ENCODE measurements at places on chromosomes 12 and 14.

DNA sequence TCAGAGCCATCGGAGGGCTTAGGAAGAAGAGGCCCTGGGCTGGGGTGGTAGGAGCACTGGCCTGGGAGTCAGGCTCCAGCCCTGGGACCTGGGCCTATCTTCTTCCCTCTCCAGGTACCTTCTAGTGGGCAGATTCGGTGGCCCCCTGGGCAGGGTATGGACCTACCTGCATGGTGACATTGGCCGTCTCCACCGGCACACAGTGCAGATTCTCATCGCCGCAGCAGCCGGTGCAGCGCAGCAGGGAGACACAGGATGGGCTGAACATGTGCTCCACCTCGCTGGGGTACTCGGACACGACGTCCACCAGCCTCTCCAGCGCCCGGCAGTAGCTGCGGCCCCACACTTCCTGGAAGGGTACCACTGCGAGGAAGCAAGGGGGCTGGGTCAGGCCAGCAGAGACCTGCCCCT lies 6.2 kb downstream of the PGF start:
- DNase-seq = no peak

DNA sequence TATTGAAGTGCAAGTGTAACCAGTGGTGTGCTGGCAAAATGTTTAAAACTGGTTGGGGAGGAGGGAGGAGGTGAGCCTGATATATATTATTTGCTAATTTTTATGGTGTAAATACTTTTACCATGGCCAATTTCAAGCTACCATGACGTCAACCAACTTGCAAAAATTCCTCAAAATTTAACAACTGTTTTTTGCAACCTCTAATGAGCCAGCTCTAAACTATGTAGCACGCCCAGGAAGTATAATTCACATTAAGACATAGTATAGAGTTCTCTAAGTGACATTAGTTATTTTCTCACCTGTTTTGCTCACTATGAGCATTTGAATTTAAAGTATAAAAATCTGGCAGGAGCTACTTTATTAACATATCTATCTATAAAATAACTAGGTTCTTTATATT lies 41.4 kb downstream of the ATL1 start:
- no peak for DNase-seq

GRCh38 chr12:31019561-31019960 lies 54.1 kb upstream of the DDX11 start:
- DNase-seq = no peak

DNA sequence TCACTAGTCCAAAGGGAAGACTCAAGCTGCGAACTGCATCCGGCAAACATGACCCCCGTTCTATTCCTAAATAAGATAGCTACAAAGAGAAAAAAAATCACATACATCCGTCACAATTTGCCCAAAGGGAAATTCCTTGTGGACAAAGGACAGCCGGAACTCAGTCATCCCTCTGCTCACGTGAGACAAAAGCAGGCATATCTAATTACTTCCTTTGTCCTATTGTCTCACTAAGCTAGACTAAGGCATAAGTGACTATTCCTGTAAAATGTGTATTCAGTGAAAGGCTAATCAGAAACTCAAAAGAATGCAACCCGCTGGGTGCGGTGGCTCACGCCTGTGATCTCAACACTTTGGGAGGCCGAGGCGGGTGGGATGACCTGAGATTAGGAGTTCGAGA lies 27.2 kb upstream of the NINJ2 start:
- DNase-seq = no peak

DNA sequence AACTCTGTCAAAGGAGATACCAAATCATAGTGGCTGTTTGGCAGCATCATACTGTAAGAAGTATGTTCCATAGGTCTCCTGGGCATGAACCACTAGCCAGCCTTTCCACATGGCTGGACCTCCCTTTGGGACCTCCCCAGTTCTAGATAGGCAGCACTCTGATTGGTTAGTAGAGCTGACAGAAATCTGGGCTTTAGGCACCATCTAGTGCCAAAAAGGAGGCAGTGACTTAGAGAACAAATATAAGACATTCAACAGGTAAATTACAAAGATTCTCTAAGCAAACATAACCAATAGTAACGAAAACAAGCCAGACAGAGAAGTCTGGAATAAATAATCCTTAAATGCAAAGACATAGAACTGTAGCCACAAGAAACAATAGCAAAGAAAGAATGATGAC lies 148.0 kb upstream of the PDE3A start:
- DNase-seq = no peak

DNA sequence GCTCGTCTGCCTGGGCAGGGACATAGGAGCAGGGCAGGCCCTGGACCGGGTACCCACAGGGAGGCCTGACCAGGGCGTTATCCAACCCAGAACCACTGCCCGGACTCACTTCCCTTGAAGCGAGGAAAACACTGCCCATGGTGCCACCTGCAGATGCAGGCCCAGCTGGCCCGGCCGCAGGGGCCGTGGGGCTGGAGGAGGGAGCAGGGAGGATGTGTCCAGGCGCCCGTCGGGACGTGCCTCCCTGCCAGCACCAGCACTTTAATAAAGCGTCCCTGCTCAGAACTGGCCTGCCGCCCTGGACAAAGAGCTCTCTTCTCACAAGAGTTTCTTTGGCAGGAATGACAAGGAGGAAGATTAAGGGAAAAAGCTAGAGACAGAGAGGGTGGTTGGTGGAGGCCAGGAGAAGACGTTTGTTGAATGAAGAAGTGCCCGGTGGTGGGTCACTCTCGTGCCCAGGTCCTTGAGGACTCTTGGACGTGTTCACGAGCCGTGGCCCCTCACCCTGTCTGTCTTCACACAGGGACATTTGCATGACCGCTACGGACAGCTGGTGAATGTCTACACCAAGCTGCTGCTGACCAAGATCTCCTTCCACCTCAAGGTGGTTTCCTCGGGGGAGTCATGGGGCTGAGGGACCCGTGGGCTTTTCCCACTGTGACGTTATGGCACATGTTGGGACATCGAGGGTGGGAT lies 14.2 kb downstream of the HIP1R start:
- no peak for DNase-seq

DNA sequence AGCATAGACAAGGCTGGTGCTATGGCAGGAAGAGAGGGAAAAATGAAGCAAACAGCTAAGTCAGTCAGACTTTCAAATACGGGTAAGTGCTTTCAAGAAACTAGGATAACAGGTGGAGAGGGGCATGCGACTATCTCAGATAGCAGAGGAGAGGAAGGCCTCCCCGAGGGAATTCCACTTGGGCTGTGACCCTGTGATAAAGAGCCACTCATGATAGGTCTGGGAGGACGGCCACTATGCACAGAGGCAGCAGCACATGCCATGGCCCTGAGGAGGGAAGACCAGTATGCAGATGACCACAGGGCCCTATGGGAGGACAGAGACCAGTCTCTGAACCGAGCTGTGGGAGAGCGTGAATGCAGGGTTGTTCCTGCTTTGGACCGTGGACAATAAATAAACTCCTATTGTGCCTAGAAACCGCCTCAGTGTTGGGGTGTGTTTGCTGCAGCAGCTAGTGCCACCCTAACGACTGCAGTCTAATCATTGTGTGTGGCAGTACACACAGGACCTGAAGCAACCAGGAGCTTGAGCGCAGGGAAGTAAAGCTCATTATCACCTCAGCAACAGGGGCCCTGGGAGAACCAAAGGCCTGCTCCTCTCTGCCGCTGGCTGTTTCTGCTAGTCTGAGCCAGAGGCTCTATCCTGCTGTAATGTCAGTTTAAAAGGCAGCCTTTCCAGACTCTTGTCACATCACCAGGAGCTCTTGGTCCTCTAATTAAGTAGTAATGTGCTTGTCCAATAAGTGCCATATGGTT lies 119.1 kb downstream of the CACNA1C start:
- DNase-seq = no peak

DNA sequence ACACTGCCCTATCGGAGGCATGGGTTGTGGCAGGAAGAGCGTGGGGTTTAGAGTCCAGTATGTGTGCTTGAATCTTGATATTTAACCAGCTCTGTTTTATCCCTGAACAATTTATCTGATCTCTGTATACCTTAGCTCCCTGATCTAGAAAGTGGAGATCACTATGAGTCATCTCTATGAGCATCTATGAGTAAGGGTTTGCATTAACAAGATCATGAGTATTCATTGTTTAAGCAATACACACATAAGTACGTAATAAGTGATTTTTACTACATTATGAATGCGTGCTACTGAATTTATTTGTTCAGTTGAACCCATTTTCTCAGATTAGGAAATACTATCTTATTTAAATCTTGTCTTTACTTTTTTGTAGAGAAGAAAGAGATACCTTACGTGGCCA lies 49.4 kb downstream of the GPATCH2L start:
- no peak for DNase-seq

DNA sequence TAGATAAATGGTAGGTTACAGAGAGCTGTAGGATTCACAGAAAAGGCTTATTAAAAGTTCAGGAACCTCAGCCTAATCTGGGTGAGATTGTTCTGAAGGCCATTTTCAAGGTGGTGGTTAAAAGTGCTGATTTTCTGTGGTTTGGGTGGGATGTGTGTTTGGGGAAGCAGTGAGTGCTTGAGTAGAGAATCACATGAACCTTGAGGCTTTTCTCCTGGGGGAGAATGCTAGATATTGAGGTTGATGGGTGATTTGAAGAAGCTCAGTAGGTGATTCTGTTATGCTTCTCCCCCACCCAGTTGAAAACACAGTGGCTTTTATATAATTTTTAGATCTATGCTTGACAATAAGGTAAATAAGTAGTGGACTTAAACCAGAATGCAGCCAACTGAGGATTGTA lies 420.9 kb downstream of the PCNX1 start:
- DNase-seq = no peak

DNA sequence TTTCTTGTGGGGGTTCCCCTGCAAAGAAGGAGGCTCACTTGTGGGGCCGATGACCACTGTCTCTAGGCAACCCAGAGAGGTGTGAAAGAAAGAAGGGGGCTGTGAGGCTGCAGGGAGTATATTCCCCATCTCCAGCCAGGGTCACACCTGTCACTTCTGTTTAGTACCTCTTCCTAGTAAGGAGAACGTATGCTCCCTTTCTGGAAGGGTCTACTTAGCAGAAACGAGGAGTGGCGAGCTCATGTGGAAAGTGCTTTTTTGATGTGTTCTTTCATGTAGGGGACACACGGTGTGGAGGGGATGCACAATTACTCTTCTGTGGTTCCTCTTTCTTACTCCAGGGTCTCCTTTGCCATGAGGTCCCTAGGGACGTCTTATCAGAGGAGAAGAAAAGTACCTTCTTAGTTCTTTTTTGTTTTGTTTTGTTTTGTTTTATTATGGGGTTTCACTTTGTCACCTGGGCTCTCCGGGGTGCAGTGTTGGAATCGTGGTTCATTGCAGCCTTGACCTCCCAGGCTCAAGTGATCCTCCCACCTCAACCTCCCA lies 58.3 kb downstream of the PRKCH start:
- DNase-seq = peak; percentile 26

- DNase-seq = no peak
Observed at GRCh38 chr12:55823419-55823818, 5.6 kb downstream of the ORMDL2 start.

GRCh38 chr12:9134981-9135628 lies 19.4 kb upstream of the A2M start:
- DNase-seq = peak; percentile 27

DNA sequence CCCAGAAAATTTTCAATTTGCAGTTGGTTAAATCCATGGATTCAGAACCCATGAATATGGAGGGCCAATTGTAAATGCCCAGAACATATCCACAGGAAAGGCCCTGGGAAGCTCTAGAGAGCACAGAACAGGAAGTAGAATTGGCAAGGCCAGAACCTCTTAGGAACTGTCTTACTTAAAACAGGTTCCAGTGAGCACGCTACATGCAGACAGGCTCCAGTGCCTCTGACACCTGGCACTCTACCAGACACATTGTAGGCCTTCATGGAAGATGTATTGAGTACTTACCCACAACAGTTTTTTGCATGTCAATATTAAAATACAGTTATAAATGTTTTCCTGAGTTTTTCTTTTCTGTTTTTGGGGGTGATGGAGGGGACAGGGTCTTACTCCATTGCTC lies 188.2 kb upstream of the FRMD6 start:
- no peak for DNase-seq

- no peak for DNase-seq
Observed at GRCh38 chr12:47731723-47732122, 6.4 kb upstream of the ENDOU start.

DNA sequence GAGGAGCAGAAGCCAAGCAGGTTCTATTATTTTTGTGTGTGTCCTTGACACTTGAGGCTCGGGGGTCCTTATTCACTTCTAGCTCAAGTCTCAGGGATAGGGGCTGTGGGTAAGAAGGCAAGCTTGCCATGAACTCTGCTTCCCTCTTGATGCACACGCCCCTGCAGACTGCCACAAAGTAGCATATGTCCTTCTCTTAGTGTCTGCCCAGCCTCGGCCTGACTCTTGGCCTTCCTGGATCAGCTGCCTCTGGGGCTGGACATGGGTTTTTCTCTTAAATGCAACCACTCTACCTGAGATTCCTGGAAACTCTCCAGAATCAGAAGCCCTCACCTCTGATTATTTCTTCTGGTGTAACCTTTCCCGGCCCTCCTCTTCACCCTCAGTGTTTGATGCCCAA lies 28.2 kb upstream of the PEX5 start:
- DNase-seq = no peak

DNA sequence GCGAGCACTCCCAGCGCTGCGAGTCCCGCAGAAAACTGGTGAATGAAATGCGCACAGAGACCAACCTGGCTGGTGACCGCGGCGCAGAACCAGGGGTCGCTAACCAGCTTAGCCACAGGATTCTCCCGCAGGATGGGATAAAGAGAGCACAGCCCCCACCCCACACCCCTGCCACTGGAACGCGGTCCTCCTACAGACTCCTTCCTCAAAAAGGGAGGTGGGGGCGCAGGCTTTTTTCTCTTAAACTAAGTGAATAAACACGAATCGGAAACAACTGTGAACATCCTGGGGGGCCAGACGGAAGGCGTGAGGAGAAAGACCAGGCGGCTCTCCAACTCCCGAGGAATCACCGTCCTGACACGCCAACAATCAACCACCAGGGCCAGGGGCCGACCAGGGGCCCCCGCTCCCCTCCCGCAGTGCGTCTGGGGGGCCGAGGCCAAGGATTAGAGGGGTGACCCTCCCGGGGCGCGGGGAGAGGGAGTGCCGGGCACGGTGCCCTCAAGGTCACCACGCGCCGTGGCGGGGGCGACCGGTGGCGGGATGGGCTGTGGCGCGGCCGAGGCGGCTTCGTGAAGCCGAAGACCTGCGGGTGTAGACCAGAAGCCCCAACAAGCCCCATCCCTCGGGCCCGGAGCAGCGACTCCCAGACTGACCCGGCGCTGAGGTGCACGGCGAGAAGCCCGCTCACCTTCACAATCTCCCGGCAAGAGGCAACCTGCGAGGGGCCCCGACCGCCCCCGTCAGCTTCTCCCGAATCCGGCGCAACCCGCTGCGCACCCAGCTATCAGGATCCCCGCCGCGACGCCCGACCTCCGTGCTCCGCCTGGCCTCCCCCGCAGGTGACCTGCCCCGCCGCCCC lies 704 bp downstream of the ATP2B1 start:
- DNase-seq = peak; percentile 59

DNA sequence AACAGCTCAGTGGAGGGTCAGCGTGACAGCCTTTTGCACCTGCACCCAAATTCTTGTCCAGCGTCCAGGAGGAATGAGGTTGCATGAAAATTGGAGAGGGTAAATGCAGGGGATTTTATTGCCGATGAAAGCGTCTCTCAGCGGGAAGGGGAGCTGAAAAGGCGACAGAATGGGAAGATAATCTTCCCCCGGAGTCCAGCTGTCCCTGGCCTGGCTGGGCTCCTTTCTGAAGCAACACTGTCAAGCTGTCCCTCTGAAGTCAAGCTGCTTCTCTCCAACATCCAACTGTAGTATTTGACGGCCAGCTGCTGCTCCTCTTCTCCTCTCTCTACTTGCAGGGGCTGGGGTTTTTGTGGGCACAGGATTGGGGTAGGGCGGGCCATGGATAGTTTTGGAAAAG lies 32.7 kb downstream of the NOPCHAP1 start:
- DNase-seq = no peak

GRCh38 chr12:63981343-63981742 lies 136.8 kb downstream of the SRGAP1 start:
- DNase-seq = no peak

- peak; percentile 26 for DNase-seq
Observed at GRCh38 chr12:121295116-121295745, 1.3 kb downstream of the CAMKK2 start.

Measured in stimulated activated CD4-positive, alpha-beta T cell treated with anti-CD3 and anti-CD28 coated beads, Interleukin-15, amount 100 ng/mL, for 24 hours (primary cell).